T-helper 17 cell (primary cell): ENCODE measurements at places on chromosomes 3 and 15.

GRCh38 chr3:30225021-30225420, 381.4 kb upstream of the TGFBR2 start:
- no peak for DNase-seq

DNA sequence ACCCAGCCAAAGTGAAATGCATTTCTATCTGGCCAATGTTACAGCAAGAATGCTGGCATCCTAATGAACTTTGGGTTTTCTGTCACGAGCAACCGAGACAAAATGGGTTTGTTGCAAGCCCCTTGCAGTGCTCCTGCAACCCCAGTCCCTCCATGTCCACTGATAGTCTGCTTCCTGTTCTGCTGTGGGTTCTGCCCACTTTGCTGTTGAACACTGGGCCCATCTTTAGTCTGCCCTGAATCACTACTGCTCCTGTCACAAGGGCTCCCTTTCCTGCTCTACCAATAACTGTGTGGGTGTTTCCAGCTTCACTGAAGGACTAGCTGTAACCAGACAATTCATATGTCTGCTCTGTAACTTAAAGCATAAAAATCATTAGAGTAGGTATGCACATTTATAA, 12.7 kb upstream of the OXSR1 start:
- DNase-seq: no peak

GRCh38 chr3:107117922-107118536, 259.2 kb upstream of the CCDC54 start:
- DNase-seq: no peak

- no peak for DNase-seq
Measured at GRCh38 chr15:98398056-98398455, 250.3 kb upstream of the IGF1R start.

- DNase-seq: no peak
Measured at GRCh38 chr3:185717121-185717520, 107.7 kb downstream of the IGF2BP2 start.

DNA sequence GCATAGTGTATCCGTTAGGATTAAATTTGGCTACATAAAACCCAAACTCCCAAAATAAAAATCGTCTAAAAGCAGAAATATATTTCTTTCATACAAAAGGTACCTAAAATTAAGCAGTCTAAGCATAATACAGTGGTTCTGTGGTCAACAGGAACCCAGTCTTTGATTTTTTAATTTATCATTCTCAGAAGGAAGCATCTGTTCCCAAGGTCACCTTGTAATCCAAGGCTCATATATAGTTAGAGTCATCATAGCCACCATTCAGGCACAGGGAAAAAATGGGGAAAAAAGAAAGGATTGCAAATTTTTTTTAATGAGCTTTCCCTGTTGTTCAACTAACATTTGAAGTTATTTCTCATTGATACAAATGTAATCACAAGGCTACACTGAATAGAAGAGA, 983.2 kb downstream of the PLOD2 start:
- DNase-seq: no peak

GRCh38 chr3:17088017-17088416, 203.3 kb downstream of the PLCL2 start:
- DNase-seq: no peak

- DNase-seq: no peak
Measured at GRCh38 chr15:65081758-65082157, 5.2 kb downstream of the KBTBD13 start.

GRCh38 chr3:142987080-142987700, 14.2 kb upstream of the U2SURP start:
- DNase-seq: no peak

- no peak for DNase-seq
Measured at GRCh38 chr3:83500931-83501330, 1457.9 kb upstream of the CADM2 start.

DNA sequence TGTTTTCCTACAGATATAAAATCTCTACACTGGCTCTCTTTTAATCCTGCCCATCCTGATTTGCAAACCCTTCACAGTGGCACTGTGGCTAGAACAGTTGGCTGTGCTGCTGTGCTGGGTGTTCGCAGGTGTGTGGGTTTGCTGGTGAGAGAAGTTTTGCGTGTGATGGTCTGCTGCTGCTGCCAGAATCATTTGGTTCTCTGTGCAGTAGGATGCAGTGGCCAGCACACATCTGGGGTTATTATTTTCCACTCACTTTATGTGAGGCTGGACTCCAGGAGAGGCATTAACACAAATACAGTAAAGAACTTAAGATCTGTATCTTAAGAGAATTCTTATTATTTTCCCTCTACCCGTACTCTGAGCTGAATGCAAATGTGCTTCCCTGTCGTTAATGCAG, 16.0 kb upstream of the PSMD6 start:
- no peak for DNase-seq

DNA sequence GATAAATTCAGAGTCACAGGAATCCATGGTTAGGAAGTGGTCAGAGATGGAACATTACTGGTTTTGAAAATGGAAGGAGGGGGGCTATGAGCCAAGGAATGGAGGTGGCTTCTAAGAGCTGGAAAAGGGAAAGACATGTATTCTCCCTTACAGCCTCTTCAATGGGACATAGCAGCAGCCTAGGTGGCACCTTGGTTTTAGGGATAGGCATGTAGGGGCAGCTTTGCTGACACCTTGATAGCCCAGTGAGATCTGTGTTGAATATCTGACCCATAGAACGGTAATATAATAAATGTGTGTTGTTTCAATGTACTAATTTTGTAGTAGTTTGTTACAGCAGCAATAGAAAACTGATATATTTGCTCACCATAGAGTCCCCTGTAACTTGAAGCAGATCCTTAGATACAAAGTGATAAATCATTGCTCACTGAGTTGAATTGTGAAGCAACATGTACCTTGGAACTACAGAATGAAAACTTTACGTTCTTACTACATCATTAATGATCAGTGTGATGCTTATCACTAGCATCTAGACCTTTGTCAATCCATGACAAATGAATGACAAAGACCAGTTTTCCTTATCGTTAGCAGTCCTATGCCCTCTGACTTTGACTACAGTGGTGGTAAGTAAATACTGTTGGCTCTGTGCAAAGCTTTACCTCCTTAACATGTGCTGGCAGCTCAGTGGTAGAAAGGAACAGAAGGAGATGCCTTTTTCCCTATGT, 53.8 kb downstream of the TMEM45A start:
- DNase-seq: no peak

DNA sequence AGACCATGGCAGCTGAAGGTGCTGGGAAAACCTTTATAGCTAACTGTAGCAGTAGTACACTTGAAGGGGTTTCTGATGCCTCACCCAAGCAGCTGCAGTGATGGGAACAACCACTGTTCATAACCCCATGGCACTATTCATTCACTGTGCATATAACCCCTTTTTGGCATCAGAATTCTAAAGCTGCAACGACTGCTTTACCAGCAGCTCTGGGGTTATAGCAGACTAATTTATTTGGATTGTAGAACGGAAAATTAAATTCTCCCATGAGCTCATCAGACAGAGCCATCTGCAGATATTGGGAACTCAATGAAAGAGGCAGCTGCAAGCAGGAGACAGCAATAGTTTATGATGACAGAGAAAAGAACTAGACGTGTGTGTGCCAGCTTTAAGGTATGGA, 28.6 kb downstream of the TFDP2 start:
- no peak for DNase-seq

DNA sequence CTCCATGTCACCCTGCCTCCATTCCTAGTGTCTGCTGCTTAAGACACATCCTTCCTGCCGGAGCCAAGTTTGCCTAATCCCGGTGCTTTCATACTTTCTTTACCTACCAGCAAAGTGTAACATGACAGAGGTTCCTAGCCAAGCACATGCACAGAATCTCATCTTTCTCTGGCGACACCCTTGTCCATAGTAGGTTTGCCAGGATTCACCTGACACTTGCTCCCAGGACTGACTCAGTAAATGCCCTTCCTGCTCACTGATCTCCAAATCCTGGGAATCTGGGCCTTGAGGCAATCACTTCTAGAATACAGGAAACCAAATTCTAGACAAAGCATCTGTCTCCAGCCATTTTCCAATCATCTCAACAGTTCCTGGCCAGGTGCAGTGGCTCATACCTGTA, 10.2 kb upstream of the NR2E3 start:
- DNase-seq: no peak

GRCh38 chr3:52831500-52832301, 1.2 kb upstream of the ITIH4 start:
- no peak for DNase-seq

DNA sequence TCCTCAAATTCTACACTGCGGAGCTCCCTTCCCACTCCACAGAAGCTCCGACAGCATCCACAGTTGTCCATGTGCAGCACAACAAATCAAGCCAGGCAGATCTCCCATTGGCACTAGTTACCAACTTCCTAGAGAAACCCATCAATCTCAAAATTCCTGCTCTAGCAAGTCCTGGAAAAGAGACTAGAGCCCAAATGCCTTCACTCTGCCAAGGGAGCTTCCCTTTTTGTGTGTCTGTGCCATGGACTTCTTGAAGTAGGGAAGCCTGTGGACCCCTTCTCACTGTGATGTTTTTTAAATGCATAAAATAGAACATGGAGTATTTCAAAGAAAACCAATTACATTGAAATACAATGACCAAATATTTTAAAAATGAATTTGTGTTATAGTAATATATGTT, 59.1 kb downstream of the TGFBR2 start:
- no peak for DNase-seq

DNA sequence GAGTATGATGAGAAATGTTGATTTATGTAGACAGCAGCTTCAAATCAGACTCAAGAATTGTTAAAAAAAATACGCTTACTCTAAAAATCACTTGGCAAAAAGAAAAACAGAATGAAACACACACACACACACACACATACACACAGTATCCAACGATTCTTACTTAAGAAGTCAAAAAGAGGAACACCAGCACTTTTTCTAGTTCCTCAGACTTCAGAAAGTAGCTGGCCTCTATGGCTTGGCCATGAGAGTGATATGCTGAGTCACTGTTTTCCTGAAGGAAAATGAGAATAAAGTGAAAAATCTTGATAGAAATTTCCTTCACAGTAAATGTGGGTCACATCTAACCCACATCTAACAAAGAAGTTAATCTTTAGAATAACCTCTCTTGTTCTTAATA, 22.1 kb downstream of the CNTN3 start:
- no peak for DNase-seq

- no peak for DNase-seq
Measured at GRCh38 chr3:136733317-136733833, 18.8 kb downstream of the STAG1 start.

GRCh38 chr3:45477041-45477725, 88.8 kb downstream of the LARS2 start:
- no peak for DNase-seq

DNA sequence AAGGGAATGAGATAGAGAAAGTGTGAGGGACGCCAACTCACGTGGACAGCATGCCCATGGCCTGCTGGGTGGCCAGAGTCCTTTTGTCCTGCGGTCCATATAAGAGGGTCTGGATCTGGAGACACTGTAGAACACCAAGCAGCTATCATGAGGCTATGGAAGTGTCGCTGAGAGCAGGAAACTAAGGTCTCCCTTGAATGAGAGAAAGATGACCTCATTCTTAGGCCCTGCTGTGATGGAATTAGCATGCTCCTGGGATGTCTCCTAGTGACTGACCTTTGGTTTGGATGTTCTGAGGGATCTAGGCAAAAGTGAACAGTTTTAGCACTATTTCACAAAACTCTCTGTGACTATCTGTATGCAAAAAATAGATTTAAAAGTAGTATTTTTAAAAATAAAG, 34.4 kb downstream of the SYNM start:
- DNase-seq: no peak

- DNase-seq: no peak
Measured at GRCh38 chr3:60917141-60917540, 334.1 kb downstream of the FHIT start.

- DNase-seq: no peak
Measured at GRCh38 chr3:132421832-132422231, 4.5 kb downstream of the DNAJC13 start.

GRCh38 chr3:172203522-172204258, 164.3 kb downstream of the FNDC3B start:
- DNase-seq: no peak

- DNase-seq: no peak
Measured at GRCh38 chr15:57216288-57216687, 160.0 kb upstream of the CGNL1 start.

DNA sequence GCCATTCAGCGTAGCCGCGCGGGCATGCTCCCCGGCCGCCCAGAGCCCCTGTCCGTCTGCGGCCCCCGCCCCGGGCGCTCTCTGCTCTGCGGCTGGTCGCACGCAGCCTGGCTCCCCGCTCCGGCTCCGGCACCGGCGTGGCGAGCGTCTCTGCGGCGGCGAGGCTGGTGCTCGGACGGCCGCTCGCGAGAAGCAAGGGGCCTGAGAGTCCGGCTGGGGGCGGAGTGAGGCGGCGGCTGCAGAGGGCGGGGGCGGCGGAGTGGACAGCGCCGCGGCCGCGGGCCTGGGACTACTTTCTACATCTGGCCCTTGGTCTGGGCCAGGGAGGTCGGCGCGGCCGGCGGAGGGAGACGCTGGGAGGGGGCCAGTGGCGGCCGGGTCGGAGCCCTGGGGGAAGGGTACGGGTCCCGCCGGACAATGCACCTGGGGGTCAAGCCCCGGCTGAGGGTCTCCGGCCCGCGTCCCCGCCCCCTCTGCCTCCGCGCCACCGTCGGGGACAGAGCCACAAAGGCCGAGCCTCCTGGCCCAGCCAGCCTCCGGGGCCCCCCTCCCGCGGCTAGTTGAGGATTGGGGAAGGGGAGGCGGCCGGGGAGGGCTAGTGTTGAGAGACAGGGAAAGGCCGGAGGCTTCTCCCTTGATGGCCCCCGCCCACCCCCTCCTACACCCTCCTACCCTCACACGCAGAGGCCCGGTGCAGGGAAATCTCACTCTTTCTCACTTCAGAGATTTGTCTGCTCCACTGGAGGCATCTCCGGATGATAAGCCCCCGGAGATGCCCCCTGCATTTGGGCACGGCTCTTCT, at the start of gene PRTG:
Gene PRTG, minus strand, starts transcription at position 226 of the 802 bp plus-strand sequence. Its CDS starts 221 bp downstream, at position 5.
- no peak for DNase-seq

DNA sequence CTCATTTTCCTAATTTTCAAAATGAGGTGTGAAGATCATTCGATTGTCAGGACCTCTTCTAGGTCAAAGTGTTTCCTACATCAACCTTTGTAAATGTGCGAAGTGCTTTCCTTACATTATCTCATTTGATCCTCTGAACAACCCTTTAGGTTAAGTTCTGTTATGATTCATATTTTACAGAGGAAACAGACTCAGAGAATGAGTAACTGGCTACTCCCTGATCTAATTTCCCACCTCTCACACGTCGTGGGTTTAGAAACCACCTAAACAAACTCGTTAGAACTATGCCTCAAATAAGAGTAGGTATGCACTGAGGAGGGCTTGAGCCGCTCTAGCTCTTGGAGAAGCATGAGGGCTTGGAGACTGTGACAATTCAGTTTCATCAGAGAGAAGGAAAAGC, 148.6 kb downstream of the CD47 start:
- no peak for DNase-seq

DNA sequence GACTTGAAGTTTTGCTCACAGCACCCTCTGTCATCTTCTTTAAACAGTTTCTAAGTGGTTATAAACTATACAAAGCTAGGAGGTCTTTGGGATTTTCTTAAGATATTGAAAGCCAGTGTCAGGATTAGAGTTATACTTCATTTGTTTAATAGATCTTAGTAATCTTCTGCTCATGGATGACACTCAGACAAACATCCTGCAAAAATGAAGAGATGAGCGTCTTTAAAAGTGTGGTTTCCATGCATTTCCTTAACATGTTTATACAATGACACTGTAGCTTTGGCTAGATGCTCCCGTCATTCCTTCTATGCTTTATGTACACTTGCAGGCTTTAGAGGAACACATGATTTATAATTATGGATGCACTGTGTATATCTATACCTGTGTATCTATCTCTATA, 182.2 kb downstream of the NAALADL2 start:
- DNase-seq: no peak

GRCh38 chr3:182650568-182651128, 142.7 kb upstream of the ATP11B start:
- DNase-seq: no peak
